Ovary (tissue), 10 donors: ENCODE measurements at places on chromosomes 5 and 9. TPM values are rescaled to one million over a fixed set of nuclear protein-coding genes. Genes with fewer than 3 reads are reported as not detected.

DNA sequence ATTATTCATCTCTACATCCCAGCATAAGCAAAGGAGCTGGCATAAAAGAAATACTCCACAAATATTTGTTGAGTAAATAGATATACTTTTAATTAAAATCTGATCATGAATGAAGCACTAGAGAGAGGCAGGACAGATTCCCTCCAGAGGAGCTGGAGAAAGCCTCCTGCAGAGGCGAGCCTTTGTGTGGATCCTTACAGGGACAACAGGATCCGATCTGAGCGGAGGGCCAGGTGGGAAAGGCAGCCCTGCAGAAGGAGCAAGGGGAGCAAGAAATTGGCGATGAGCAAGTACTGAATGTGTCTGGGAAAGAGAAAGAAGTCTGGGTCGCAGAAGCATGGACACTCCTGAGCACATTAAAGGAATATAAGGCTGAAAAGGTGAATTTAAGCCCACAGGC lies 69.4 kb downstream of the EBF1 start:
- DNase-seq: no peak

- DNase-seq: no peak
These were observed 131.4 kb downstream of the COMMD10 start for GRCh38 chr5:116216246-116216645.

DNA sequence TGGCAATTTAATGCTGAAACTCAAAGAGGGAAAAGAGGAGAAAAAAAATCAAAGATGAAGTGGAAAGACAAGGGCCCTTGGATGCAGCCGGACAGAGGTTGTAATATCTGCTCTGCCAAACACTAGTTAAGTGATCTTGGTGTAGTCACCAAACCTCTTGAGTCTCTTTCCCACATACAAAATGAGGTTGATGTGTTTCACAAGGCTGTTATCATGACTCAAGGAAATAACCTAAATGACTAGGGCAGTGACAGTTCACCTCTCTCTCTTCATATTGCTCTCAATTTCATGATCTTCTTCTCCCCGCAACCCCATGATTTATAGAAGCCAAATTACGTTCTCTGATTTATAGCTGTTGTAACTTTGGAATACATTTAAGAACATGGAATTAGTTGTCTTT lies 44.9 kb downstream of the PIK3R1 start:
- DNase-seq: no peak

Gene FKTN
- 19.2 TPM for total RNA-seq

DNA sequence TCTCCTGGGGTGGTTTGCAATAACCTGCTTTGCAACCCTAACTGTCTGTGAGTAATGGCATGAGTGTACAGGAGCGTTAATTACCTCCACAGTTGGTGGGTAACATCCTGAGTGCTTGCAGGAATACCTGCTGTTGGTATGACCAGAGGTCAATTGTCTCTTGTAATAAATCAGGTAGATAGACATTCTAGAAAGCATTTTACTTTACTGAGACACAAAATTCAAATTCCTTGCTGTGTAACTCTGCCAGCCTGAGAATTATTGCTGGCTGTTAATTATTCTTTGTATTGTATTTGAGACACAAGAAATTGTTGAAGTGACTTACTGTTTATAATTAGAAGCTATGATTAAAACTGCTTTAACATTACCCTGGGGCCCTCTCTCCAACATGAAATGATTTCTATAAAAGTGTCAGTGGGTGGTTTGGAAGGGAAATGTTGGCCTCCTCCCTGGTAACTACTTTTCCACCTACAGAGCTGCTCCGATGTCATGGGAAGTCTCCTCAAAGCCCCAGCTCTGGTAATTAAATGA lies 150.8 kb upstream of the ADCY2 start:
- DNase-seq: no peak

DNA sequence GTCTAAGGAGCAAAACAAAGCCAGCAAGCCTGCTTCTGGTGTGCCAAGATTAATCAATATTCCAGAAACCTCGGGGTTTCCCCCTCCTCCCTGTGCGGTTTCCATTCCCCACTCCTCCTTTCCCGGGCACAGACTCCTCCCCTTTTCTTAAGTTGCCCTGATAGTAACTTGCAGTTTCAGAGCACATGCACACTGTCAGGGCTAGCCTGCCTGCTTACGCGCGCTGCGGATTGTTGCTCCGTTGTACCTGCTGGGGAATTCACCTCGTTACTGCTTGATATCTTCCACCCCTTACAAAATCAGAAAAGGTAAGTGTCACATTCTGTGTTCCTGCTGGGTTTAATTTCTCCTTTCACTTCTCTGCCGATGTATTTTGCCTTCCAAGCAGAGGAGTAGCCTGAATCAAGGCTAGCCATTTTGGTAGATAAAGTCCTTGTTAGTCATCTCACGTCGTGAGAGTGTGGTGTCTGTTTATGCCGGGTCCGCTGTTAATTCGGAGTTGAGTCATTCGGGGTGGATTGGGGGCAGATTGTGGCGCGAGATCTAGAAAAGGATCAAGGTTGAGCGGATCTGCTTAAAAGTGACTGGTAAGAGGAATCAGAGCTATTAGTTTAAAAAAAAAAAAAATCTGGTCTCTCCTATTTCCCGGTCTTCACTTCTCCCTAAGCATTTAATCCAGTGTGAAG lies at the start of gene SLC1A3:
SLC1A3 (plus strand) TSS at position 179 of the 686 bp plus-strand sequence. CDS start 1,818 bp downstream, outside the sequence.
- peak; percentile 71 for DNase-seq

GRCh38 chr5:3740546-3741373 lies 145.1 kb downstream of the IRX1 start:
- no peak for DNase-seq

GRCh38 chr5:143393524-143393923 lies 10.0 kb downstream of the NR3C1 start:
- DNase-seq: no peak

DNA sequence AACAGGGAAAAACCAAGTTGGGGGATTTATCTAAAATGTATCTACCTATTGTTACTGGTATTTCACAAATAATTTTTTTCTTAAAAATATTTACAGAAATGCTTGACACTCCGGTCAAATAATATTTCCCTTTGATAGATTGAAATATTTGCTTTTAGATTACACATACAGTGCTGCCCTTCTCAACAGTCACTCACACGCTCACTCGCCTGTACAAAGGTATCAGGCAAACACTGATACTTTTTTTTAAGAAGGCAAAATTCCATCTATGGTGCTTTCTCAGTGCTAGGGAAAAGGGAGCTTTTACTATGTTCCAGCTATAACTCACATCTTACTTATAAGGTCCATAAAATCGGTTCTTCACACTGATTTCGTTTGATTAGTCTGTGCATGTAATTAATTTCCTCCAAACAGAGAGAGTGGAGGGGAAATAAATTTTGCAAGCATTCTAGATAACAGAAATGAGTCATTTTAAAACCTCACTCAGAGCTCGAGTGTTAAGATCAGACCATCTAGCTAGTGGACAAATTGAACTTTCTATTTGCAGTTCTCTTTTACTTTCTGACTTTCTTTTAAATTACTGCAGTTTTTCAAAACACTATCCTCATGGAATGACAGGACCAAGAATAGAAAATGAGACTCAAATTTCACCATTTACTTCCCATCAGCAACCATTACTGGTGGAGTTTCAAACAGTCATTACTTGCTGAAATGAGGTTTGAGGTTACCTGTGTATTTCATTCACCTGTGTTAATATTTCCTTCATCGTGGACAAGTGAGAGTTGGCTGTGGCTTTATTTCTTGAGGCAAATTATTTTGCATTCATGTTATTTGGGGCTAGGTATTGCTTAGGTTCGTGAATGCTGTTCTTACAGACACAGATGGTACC lies 273.2 kb downstream of the RAB3C start:
- DNase-seq: no peak

DNA sequence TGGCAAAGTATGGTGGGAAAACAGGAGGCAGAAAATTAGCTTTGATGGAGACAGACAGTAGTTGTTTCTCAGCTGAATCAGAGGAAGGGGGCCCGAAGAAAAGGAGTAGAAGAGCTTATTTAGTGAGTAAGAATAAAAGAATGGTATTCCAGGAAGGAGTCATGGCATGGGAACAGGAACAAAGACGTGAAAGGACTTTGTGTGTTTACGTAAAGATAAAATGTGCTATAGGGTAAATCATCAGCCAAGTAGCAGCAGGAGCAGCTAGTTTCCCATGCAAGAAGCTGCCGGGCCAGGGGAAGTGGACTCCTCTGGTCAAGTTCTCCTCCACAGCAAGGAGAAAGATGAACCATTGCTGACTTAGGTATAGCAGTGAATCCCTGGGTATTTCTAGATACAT lies 454.5 kb downstream of the HINT1 start:
- no peak for DNase-seq

GRCh38 chr5:113375480-113376060 lies 59.2 kb downstream of the TSSK1B start:
- DNase-seq: no peak

Gene C7
- 1,224 TPM for total RNA-seq

Gene ACER2
- 4.3 TPM for total RNA-seq

- no peak for DNase-seq
These were observed 234.3 kb downstream of the NR3C1 start for GRCh38 chr5:143168921-143169810.

- no peak for DNase-seq
These were observed 24.2 kb downstream of the SERINC5 start for GRCh38 chr5:80231693-80232092.

Gene ANKRD18B
- total RNA-seq: not detected

Gene BARHL1
- not detected for total RNA-seq

DNA sequence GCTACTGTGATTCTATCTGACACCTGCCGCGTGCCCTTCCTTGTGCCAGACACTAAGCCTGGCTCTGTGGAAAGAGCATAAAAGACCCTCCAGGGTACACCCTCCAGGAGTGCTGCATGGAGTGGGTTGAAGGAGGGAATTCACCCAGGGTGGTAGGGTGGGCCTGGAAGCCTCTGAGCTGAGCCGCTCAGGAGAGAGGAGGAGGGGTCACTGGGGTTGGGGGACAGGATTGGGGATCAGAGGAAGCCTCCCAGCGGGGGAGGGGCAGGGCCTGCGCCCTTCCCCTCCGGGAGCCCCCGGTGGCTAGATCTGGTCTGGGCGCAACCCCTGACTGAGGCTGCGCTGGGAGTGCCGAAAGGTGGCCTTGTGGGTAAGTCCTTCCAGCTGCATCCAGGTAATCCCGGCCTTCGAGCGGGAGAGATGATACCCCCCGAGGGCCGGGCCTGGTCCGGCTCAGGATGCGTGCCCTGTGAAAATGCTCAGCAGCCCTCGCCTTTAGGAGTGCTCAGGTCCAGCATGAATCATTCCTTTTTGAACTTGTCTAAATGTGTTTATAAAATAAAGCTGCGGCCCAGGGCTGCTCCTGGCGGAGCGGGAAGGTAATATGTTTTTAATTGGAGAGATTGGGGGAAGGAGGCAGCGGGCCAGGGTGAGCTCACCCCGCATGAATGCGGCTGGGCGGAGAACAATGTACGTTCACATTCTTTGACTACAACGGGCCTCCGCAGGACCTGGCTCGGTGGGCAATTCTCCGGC lies 118.1 kb upstream of the SMIM23 start:
- DNase-seq: peak; percentile 35

Gene IRX2
- not detected for total RNA-seq

DNA sequence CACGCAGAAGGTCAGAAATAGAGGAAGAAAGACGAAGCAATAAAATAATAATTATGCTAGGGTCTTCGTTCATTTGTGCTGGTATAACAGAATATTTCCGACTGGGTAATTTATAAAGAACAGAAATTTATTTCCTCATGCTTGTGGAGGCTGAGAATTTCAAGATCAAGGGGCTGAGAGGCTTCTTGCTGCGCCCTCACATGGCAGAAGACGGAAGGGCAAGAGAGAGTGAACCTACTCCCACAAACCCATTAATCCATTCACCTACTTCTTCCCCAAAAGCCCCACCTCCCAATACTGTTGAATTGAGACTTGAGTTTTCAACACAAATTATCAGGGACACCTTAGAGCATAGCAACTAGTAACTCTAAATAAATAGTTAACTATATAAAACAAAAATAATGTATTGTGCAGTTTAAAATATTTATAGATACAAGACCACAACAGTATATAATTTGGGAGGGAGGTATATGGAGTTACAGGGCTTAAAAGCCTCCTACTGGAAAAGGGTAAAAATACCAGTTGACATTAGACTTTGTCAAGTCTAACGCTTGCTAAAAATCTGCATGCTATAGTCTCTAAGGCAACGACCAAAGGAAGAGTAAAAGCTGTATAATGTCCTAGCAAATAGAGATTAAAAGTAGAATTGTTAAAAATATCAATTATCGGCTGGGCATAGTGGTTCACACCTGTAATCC lies 40.3 kb upstream of the NAA35 start:
- DNase-seq: no peak

DNA sequence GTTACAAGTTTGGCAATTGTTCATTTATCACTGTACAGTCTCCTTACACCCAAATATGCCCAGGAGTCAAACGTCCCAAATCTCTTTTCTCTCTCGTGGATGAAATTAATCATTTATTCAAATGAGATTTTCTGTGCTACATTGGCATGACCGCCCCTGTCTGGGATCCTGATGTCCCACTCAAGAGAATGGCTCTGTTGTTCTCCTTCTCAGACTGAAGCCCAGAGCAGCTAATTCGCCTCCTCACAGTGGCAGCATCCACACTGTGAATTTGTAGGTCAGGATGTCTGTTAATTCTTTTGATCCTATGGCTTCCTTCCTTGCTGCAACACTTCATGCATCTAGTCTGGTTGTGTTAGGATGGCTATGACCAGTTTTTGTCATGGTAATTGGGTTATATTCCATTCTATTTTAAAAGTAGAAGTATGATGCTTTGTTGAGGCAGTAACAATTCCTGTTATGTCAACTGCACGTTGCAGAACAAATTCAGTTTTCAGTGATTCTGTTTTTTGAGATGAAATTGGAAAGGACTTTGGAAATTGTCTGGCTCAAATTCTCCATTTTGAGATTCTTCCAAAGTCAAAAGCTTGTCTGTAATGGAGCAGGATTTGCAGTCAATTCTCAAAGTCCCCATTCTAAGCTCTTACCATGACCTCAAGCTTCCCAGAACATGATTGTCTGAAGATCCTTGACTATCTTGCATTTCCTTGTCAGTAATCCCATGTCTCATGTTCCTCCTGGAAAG lies 141.5 kb upstream of the GAS1 start:
- no peak for DNase-seq

Gene FGF10
- total RNA-seq: 15.8 TPM

- DNase-seq: no peak
These were observed 292.3 kb upstream of the PUM3 start for GRCh38 chr9:3136230-3136629.

DNA sequence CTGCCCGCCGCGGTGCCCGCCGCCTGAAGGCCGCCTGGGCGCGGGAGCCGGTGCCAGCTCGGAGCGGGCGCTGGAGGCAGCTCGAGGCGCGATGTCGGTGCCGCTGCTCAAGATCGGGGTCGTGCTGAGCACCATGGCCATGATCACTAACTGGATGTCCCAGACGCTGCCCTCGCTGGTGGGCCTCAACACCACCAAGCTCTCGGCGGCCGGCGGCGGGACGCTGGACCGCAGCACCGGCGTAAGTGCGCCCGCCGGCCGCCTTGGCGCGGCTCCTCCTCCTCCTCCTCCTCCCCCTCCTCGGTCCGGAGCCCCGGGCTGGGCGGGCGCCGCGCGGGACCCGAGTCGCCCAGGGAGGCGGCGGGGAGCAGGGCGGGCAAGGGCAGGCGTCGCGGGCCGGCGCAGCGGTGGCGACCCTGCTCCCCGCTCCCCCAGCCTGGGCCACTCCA lies 455 bp downstream of the OLFM1 start:
- peak; percentile 33 for DNase-seq
